ENCODE measurements at places on chromosomes 1 and 21.
A peak's percentile ranks its signal among the peaks of the same experiment; 100 is the strongest.

DNA sequence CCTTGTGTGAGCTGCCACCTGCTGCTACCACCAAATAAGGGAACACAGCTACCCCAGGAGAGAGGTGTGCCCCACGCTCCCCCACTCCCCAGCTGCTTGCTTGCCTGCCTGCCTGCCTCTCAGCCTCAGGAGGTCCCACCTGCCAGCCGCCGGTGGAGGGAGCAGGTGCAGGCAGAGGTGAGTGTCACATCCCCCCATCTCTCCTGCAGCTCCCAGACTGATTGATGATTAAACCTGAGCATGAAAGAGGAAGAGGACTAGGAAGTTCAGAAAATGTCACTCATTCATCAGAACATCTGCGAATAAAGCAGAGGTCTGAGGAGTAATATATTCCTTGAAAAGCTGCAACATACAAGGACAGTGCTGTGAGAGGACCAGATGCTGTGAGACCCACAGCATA, 58.6 kb upstream of the HIVEP3 start:
- DNase-seq = no peak

DNA sequence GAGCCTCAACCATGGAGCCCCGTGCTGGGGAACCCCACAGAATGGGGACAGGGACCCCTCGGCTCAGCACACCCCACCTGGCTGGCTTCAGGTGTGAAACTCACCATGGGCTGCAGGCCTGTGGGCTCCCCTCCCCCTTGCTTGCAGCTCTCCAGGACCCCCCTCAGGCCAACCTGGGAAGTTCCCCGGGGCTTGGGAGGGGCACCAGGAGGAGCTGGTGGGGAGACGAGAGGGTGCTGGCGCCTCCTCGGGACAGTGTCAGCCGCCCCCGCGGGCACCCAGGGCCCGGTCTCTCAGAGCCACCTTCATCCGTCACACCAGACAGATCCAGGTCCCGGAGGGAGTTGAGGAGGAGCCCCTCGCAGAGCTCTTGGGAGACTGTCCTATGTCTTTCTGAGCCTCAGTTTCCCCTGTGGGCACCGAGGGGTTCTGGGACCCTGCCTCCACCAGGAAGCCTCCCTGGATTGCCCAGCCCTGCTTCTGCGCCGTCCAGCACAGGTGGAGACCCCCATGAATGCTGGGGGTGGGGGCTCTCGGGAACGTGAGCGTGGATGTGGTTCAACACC, 657 bp upstream of the TNFRSF18 start:
- DNase-seq = no peak

DNA sequence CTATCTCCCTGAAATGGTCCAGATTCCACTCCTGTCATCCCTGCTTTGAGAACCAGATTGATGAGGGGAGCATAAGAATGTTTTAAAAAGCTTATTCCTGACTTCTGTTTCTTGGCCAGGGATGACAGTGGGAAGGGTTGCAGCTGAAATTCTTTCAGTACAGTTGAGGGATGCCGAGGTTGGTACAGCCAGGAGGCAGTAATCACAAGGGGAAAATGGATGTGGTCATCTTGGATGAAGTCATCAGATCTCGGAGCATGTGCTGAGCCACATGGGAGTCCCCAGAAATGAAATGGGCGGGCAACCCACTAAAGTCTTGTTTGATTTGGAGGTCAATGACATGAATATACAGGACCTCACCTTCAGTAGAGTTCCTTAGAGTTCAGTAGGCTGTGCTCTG, 18.7 kb upstream of the PLA2G2E start:
- no peak for DNase-seq

GRCh38 chr1:39940980-39941871, 13.7 kb upstream of the MFSD2A start:
- no peak for DNase-seq

DNA sequence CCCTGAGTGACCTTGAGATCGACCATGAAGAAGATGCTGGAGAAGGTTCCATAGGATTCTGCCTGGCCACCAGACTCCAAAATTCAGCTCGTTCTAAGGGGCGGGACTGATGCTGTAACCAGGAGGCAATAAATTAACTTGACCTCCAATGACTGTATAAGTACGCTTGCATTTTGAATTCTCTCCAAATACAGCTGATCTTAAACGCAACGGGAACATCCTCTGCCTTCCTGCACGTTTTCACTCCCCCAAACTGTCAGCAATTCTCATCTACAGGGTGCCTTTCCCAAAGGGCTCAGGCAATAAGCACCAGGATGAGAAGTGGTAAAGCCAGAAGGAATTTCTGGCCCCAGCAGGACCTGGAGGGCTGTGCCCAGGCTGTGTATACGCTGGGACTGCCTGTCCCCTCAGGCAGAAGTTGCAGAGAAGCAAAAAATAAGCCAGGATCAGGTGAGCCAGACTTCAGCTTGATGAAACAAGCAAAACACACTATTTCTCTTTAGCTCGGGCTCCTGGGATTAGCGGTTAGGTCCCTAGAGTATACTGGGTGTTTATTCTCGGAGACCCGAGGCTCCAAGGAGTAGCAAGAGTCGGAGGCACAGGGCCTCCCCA, 124.8 kb downstream of the LRIG2 start:
- no peak for DNase-seq

GRCh38 chr1:202575918-202576653, 134.2 kb downstream of the SYT2 start:
- DNase-seq = no peak

- no peak for DNase-seq
Observed at GRCh38 chr1:87129038-87129437, 199.6 kb upstream of the LMO4 start.

GRCh38 chr21:42129300-42130266, 58.5 kb downstream of the UMODL1 start:
- DNase-seq = no peak

- peak; percentile 53 for DNase-seq
Observed at GRCh38 chr1:153957744-153958110, 685 bp downstream of the CRTC2 start.

DNA sequence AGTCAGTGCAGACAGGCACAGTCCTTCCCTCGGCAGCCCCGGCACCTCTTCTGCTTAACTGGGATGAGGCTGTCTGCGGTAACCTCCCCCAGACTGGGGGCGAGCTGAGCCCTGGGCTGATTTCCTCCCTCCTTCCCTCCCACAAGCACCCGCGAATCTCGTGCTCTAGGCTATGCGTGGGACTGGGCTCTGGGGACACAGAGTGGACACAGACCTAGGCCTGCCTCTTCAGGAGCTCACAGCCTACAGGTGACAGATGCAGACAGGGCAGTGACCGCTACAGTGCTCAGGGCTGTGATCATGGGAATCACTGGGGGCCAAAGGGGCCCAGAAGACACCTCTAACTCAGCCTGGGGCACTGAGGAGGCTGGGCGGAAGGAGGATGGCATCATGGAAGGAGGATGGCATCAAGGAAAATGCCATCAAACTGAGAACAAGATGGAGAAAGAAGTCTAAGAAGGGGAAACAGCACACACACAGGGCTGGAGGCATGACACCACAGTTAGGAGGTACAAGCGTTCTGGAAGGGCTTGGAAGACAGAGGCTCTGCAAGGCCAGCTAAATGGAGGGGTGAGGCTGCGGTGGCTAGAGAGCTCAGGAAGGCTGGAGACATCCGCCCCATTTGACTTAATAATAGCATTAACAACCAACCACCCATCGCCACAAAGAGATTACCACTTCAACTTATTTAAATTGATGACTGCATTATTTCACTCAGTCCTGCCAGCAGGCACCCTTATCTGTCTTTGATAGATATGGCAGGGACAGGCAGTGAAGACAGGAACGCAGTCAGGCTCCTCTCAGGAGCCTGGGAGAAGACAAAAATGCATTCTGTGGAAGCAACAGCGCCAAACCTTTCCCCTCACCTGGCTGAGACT, 4.2 kb downstream of the TTC39A start:
- DNase-seq = no peak

- peak; percentile 84 for DNase-seq
Observed at GRCh38 chr1:3611170-3612019, at the start of gene MEGF6. MEGF6 (minus strand) TSS chr1:3611508; CDS start chr1:3611268, 240 bp downstream.

DNA sequence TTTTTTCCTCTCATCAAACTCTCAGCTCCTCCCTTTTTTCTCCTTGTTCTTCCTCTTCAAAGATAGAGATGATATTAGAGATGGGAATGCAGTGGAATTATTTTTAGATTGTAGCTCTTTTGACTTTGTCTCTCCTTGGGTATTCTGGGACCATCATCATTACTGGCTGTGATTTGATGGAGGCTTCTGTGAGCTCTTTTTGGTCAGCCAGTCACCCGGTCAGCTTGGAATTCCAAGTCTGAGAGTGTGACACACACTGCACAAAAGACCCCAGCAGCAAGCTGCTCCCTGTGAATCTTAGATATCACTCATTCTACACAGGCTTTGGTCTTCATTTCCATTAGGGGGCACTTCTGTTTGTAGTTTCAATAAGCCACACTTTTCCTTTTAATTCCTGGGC, 51.6 kb upstream of the NEK7 start:
- no peak for DNase-seq

DNA sequence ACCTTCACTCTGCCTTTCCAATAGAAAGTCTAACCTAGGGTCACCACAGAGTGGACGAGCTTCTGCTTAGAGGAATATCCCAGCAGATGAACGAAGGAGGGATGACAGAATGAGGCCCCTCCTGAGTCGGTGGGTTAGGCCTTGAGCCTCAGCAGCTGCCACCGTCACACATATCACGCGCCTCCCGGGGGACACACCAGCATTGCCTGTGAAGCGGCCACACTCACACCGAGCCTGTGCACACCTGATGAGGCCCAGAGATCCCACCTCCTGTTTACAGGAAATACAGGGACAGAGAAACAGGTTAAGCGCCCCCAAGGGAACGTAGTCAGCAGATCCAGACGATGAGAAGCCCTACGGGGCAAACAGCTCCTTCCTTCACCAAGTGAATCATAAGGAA, 25.1 kb upstream of the LRRC47 start:
- no peak for DNase-seq

DNA sequence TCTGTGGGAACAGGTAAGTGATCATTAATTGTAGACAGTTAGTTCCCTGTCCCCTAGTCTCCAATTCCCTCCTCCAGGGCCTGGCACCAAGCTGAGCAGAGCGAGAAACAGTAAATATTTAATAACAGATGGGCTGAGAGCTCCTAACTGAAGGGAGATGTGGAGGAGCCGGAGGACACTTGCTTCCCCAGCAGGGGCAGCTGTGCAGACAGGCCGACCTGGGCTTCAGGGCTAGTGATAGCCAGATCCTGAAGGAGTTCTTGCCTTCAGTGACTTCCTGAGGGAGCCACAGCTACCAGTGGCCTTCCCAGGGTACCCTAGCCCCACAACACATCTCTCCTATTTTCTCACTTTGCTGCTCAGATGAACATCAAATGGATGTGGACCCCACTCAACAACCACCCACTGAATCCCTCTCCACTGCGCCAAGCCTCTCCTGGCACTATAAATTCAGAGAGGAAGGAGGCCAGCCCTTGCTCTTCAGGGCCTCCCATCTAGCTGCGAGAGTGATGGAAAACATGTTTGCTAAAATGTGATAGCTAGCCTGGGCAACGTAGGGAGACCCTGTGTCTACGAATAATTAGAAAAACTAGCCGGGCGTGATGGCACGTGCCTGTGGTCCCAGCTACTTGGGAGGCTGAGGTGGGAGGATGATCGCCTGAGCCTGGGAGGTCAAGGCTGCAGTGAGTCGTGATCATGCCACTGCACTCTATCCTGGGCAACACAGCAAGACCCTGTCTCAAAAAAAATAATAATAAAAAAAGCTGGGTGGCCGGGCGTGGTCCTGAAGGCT, 26.9 kb upstream of the SYNC start:
- DNase-seq = no peak

DNA sequence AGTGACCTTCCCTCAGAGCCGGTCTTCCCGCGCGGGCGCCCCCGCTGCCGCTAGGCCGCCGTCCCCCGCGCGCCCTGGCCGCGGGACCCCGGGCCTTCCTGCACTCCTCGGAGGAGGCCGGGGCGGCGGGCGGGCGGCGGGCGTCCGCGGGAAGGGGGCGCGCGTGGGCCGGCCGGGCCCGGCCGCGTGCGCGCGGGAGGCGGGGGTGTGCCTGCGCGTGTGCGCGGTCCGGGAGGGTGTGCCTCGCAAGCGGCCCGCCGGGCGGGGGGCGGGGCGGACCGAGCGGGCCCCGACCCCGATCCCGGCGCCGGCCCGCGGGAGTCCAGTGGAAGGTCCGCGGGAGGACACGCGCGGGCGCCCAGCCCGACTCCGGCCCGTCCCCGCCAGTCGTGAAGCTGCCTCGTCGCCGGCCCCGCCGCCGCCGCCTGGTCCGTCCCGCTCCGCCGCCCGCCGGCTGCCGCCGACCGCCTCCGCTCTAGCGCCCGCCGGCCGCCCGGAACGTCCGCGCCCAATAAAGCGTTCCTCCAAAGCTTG, 438 bp downstream of the MRPS6 start:
- DNase-seq = no peak

GRCh38 chr21:42236014-42236413, 17.1 kb downstream of the ABCG1 start:
- no peak for DNase-seq

GRCh38 chr1:60394436-60394835, 320.9 kb upstream of the C1orf87 start:
- DNase-seq = peak; percentile 35

DNA sequence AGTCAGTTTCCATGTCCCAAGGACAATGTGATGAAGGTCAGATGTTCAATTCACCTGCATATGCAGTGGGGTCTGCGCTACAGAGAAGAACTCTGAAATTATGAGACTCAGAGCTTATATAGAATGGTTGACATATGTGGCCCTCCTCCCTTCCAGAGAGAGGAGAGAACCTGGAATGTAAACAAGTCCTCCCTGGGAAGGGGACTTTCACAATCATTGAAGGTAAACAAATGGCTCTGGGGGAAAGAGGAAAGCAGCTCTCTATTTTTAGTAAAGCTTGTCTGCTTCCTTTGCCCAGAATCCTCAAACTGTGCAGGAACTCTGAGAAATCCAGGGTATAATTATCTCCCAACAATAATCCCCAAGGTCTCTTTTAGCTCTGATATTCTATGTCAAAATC, 9.8 kb downstream of the OVGP1 start:
- DNase-seq = no peak

- peak; percentile 70 for DNase-seq
Observed at GRCh38 chr1:9239622-9240401, 5.2 kb downstream of the H6PD start.

DNA sequence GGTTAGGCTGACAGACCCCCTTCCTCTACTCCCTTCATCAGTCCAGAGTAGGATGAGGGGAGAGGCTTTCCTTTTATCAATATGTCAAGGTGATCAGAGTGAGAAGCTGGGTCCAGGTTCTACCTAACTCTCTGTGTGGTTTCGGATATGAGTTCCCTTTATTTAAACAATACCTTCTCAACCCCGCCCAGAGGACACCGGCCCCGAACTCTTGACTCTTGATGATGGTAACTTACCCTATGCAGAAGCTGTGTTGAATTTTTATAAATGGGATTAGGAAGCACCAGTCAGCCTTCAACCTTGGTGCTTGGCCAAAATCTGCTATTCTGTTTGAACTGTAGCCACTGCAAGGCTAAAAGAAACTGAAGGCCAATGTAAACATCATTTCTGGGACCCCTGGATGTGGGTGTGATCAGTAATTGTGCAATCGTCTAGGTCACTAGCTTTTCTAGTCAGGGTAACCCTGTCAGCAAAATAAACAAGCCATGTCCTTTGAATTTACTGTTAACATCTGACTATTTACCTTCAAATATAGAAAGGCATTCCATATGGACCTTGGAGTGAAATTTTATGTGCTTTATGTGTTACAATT, 398.3 kb downstream of the SEC16B start:
- DNase-seq = peak; percentile 9

- DNase-seq = no peak
Observed at GRCh38 chr1:111220302-111220890, 7.1 kb upstream of the CHI3L2 start.

- no peak for DNase-seq
Observed at GRCh38 chr21:44482581-44483287, 27.4 kb downstream of the LRRC3 start.

- no peak for DNase-seq
Observed at GRCh38 chr1:245558069-245558468, 403.3 kb downstream of the KIF26B start.

- no peak for DNase-seq
Observed at GRCh38 chr1:157086299-157086698, 13.3 kb downstream of the ETV3L start.

All from astrocyte of the hippocampus (primary cell).